IgD-negative memory B cell (primary cell): ENCODE measurements at places on chromosomes 16 and 17. TPM values are rescaled to one million over a fixed set of nuclear protein-coding genes. Genes with fewer than 3 reads are reported as not detected.

TRIM37 gene
- polyA plus RNA-seq = 7.9 TPM

COTL1 gene
- polyA plus RNA-seq = 725 TPM

HSD17B2 gene
- polyA plus RNA-seq = not detected

ARHGDIG gene
- not detected for polyA plus RNA-seq

CSH2 gene
- polyA plus RNA-seq = not detected

NGFR gene
- not detected for polyA plus RNA-seq

C17orf113 gene
- polyA plus RNA-seq = 0.48 TPM

ODF4 gene
- not detected for polyA plus RNA-seq

BMERB1 gene
- polyA plus RNA-seq = 4.2 TPM

HBQ1 gene
- not detected for polyA plus RNA-seq

RND2 gene
- 0.05 TPM for polyA plus RNA-seq

LLGL2 gene
- polyA plus RNA-seq = 21.8 TPM

PLK1 gene
- 0.53 TPM for polyA plus RNA-seq

ESRP2 gene
- polyA plus RNA-seq = 0.48 TPM

ANTKMT gene
- polyA plus RNA-seq = 84.7 TPM

PRR11 gene
- polyA plus RNA-seq = 3.0 TPM

GNGT2 gene
- 10.3 TPM for polyA plus RNA-seq

TMC5 gene
- not detected for polyA plus RNA-seq

FKBP10 gene
- not detected for polyA plus RNA-seq

PRRT2 gene
- not detected for polyA plus RNA-seq

NECAB2 gene
- not detected for polyA plus RNA-seq

ATP2C2 gene
- polyA plus RNA-seq = not detected
